ENCODE measurements at places on chromosomes 16 and 17. TPM values are rescaled to one million over a fixed set of nuclear protein-coding genes. Genes with fewer than 3 reads are reported as not detected.

The ODAD4 gene
- 0.42 TPM for total RNA-seq

The CA5A gene
- total RNA-seq, result not detected

The KRTAP4-9 gene
- total RNA-seq, result not detected

The ITGA2B gene
- not detected for total RNA-seq

The KRTAP9-4 gene
- total RNA-seq, result not detected

The ZNHIT3 gene
- total RNA-seq, result 61.0 TPM

The ENGASE gene
- total RNA-seq, result 7.7 TPM

The UBALD2 gene
- 15.9 TPM for total RNA-seq

The LAT gene
- total RNA-seq, result 8.6 TPM

The DHX40 gene
- 22.6 TPM for total RNA-seq

The KRTAP9-2 gene
- not detected for total RNA-seq

The BICDL2 gene
- total RNA-seq, result not detected

The DPEP3 gene
- not detected for total RNA-seq

The MC1R gene
- 1.9 TPM for total RNA-seq

The CCL18 gene
- total RNA-seq, result not detected

The CFAP97D1 gene
- total RNA-seq, result not detected

The GFAP gene
- not detected for total RNA-seq

The EIF1 gene
- total RNA-seq, result 85.4 TPM

The CLDN9 gene
- total RNA-seq, result not detected

The MYOCD gene
- total RNA-seq, result 2.5 TPM

The HAP1 gene
- total RNA-seq, result not detected

The ALOX15 gene
- not detected for total RNA-seq

The VTN gene
- total RNA-seq, result not detected

The RNF112 gene
- total RNA-seq, result 0.11 TPM

The OTOP3 gene
- total RNA-seq, result not detected

The ITPRIPL2 gene
- total RNA-seq, result 17.8 TPM

The CA4 gene
- total RNA-seq, result not detected

The PSME3 gene
- 118 TPM for total RNA-seq

The G6PC1 gene
- not detected for total RNA-seq

The CFAP52 gene
- total RNA-seq, result not detected

The KCNH4 gene
- total RNA-seq, result under 0.01 TPM

The NEUROD2 gene
- total RNA-seq, result not detected

The SPN gene
- 0.89 TPM for total RNA-seq

The MEIOB gene
- total RNA-seq, result not detected

The MGAT5B gene
- total RNA-seq, result 4.1 TPM

The SERPINF2 gene
- total RNA-seq, result 0.06 TPM

The KCTD13 gene
- total RNA-seq, result 24.2 TPM

The PRR29 gene
- total RNA-seq, result 1.1 TPM

The ZNF48 gene
- 6.3 TPM for total RNA-seq

The GALK1 gene
- total RNA-seq, result 29.9 TPM
